Ovary (tissue), 10 donors: ENCODE measurements at places on chromosomes 11 and 22. TPM values are rescaled to one million over a fixed set of nuclear protein-coding genes. Genes with fewer than 3 reads are reported as not detected.

DNA sequence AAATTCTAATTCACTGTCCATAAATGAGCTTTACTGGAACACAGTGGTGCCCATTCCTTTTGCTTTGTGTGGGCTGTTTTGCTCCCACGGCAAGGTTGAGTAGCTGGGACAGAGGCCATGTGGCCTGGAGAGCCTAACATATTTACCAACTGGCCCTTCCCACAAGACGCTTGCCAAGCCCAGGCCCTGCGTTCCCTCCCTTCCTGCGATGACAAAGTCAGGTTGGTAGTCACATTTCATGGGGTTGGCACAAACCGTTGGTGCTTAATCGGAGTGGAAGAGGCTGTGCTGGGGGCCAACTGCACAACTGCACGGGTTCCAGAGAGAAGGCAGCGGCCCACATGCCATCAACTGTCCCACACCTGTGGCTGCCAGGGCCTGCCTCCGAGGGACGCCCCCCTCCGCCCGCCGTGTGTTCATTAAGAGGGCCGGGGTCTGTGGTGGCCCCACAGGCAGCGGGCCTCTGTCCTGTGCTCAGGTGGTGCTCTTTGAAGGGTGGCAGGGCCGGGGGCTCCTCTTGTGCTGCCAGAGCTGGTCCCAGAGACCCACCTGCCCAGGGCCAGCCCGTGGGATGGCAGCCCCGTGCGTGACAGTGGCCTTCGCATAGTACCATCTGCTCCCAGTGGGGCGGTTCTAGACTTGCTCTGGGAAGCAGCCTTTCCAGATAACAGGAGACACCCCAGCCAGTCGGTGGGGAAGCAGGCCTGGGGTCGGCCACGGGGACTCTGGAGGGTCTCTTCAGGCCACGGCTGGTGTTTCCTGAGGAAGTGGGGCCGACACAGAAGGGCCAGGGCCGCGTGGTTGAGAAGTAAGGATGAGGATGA, 81.5 kb upstream of the CLDN5 start:
- no peaks in the 10 kb centered on the region for H3K36me3 ChIP-seq
- H3K4me3 ChIP-seq = no peak overlapping the region
- no peaks in the 10 kb centered on the region for H3K27me3 ChIP-seq
- H3K4me1 ChIP-seq = no peaks in the 10 kb centered on the region
- DNase-seq = no peak
- no peak overlapping the region for H3K27ac ChIP-seq

GRCh38 chr22:48169227-48169626, 1406.8 kb downstream of the TBC1D22A start:
- no peak overlapping the region for H3K4me3 ChIP-seq
- no peak for DNase-seq
- H3K27me3 ChIP-seq = no peaks in the 10 kb centered on the region
- no peaks in the 10 kb centered on the region for H3K4me1 ChIP-seq
- H3K36me3 ChIP-seq = no peaks in the 10 kb centered on the region

LBHD1 gene
- 3.3 TPM for total RNA-seq

- no peak overlapping the region for H3K4me3 ChIP-seq
- no peaks in the 10 kb centered on the region for H3K27me3 ChIP-seq
- no peak for DNase-seq
- H3K4me1 ChIP-seq = peaks cover 8% of the 10 kb centered on the region
Measured at GRCh38 chr22:40212121-40212520, 34.4 kb downstream of the TNRC6B start.

- no peaks in the 10 kb centered on the region for H3K36me3 ChIP-seq
- no peaks in the 10 kb centered on the region for H3K27me3 ChIP-seq
- H3K4me3 ChIP-seq = no peak overlapping the region
- no peak for DNase-seq
- H3K4me1 ChIP-seq = no peaks in the 10 kb centered on the region
- no peak overlapping the region for H3K27ac ChIP-seq
Measured at GRCh38 chr11:60164550-60165075, 18.3 kb downstream of the MS4A6A start.

DNA sequence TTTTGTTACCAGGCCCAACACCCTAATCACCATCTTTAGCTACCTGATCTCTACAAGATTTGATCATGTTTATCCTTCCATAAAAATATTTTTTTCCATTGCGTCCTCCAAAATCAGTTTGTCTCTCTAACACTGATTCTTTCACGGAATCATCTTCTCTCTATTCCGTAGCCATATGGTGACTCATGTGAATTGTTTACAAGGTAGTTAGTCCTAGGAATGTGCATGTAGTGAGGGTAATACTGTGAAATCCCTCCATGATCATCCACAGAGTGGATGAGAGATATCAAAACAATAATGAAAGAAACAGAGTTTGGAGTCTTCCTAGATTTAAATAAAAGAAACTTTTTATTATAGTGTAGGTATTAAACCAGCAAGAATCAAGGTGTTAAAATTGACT, 230.2 kb downstream of the METTL15 start:
- no peaks in the 10 kb centered on the region for H3K36me3 ChIP-seq
- no peak for DNase-seq
- H3K27me3 ChIP-seq = no peaks in the 10 kb centered on the region
- no peak overlapping the region for H3K4me3 ChIP-seq
- no peak overlapping the region for H3K27ac ChIP-seq
- no peaks in the 10 kb centered on the region for H3K4me1 ChIP-seq

DNA sequence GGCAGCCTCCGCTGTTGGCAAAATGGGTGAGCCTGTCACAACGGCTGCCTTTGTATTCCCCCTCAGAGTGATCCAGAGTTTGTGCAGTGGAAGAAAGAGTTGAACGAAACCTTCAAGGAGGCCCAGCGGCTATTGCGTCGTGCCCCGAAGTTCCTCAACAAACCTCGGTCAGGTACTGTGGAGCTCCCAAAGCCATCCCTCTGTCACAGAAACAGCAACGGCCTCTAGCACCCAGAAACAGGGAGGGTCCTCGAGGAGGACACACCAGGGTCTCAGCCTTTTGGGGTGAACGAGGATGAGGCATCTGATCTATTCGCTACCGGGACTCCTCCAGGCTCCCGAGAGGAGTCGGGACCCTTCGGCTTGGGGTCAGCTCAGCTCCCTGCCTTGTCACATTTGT, 19.8 kb upstream of the MYO18B start:
- H3K27ac ChIP-seq = no peak overlapping the region
- H3K27me3 ChIP-seq = no peaks in the 10 kb centered on the region

GRCh38 chr11:34235189-34235588, 122.6 kb downstream of the ABTB2 start:
- H3K4me3 ChIP-seq = no peak overlapping the region
- H3K4me1 ChIP-seq = no peaks in the 10 kb centered on the region
- H3K36me3 ChIP-seq = no peaks in the 10 kb centered on the region

- no peaks in the 10 kb centered on the region for H3K36me3 ChIP-seq
- no peak overlapping the region for H3K4me3 ChIP-seq
- no peak overlapping the region for H3K27ac ChIP-seq
- H3K4me1 ChIP-seq = peaks cover 8% of the 10 kb centered on the region
Measured at GRCh38 chr11:60954421-60954820, 2.4 kb upstream of the SLC15A3 start.

DNA sequence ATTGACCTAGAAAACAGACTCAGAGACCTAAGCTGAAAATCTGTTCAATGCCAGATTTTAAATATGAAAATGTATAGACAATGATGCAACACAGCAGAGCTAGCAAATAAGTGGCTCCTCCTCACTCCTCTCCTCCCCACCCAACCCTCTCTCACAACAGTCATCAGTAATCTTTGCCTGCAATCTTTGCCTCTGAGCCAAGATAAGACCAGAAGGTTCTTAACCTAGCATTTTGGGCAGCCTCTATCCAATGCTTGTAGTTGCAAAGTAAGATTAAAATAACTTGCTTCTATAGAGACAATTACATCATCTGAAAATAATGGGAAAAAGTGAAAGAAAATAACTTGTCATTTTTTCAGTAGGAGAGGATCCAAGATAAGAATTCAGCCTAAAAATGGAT, 117.3 kb downstream of the PARVA start:
- H3K36me3 ChIP-seq = no peaks in the 10 kb centered on the region
- DNase-seq = no peak
- H3K4me1 ChIP-seq = no peaks in the 10 kb centered on the region
- no peaks in the 10 kb centered on the region for H3K27me3 ChIP-seq
- no peak overlapping the region for H3K4me3 ChIP-seq

- H3K4me1 ChIP-seq = no peaks in the 10 kb centered on the region
- H3K27me3 ChIP-seq = no peaks in the 10 kb centered on the region
- no peaks in the 10 kb centered on the region for H3K36me3 ChIP-seq
- no peak within 1 kb of the TSS for H3K27ac ChIP-seq
Measured at GRCh38 chr11:62921201-62921572, at the start of gene CHRM1. TSS of gene CHRM1 (minus strand) at chr11:62921363. CDS start at chr11:62911100, 10,263 bp downstream.

GRCh38 chr22:42799461-42800405, 57.3 kb downstream of the ARFGAP3 start:
- H3K36me3 ChIP-seq = no peaks in the 10 kb centered on the region
- no peak overlapping the region for H3K27ac ChIP-seq
- H3K4me1 ChIP-seq = no peaks in the 10 kb centered on the region
- DNase-seq = no peak

- no peaks in the 10 kb centered on the region for H3K27me3 ChIP-seq
- H3K27ac ChIP-seq = no peak overlapping the region
- no peaks in the 10 kb centered on the region for H3K36me3 ChIP-seq
- DNase-seq = no peak
- H3K4me1 ChIP-seq = no peaks in the 10 kb centered on the region
Measured at GRCh38 chr11:14812757-14813156, 79.3 kb downstream of the CYP2R1 start.

MTA2 gene
- 44.8 TPM for total RNA-seq

SPI1 gene
- total RNA-seq = 5.1 TPM

GRCh38 chr22:49345896-49346295, 481.8 kb downstream of the BRD1 start:
- no peak for DNase-seq
- H3K27me3 ChIP-seq = no peaks in the 10 kb centered on the region
- no peaks in the 10 kb centered on the region for H3K4me1 ChIP-seq
- H3K36me3 ChIP-seq = no peaks in the 10 kb centered on the region

DNA sequence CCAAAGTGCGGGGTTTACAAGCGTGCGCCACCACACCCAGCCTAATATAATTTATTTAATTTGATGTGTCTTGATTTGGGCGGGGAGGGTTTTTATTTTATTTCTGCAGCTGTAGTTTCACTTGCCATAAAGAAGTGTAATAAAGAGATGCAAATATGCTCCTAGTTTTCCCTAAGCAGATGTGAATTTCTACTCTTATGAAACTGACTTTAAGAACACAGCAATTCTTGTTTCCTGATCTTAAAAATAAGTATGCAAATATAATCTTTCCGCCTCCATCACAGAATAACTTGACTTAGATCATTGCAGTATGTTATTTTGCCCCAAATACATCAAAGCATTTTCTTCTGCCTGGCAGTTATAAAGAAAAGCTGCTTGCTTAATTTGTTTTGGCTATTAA, 4.4 kb downstream of the SPCS2 start:
- no peak overlapping the region for H3K27ac ChIP-seq
- H3K4me3 ChIP-seq = no peak overlapping the region
- peaks cover 6% of the 10 kb centered on the region for H3K4me1 ChIP-seq
- no peak for DNase-seq

EXPH5 gene
- 1.1 TPM for total RNA-seq

DNA sequence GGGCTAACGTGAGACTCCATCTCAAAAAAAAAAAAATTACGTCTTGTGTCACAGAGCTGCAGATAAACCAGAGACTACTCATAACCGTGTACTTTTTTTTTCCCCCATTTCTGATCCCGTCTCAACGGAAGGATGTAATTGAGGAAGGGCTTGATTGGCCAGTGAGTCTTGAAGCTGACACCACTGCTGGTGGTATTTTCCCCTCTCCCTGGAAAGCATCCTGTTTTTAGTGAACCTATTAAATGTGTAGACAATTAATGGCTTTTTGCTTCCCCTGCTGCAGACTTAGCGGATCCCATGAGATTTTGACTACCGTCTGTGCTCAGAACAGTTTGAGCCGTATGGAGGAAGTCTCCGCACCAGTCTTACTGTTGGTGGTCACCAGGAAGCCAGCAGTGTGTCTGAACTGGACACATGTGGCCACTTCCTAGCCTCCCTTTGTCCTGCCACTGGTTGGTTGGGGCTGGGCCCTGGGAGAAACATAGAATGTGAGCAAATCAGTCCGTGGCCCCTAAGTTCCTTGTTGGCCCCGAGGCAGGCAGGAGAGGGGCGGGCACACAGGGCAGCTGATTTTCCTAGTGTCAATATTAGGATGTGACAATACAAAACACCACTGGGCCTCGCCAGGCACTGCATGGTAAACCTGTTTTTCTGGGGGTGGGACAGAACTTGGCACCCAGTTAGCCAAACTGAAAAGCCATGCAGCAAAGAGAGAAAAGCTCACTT, 3.1 kb downstream of the BIK start:
- H3K36me3 ChIP-seq = no peaks in the 10 kb centered on the region
- H3K27me3 ChIP-seq = no peaks in the 10 kb centered on the region
- DNase-seq = no peak
- H3K4me1 ChIP-seq = peaks cover 9% of the 10 kb centered on the region
- H3K27ac ChIP-seq = no peak overlapping the region

- no peaks in the 10 kb centered on the region for H3K27me3 ChIP-seq
- H3K27ac ChIP-seq = no peak overlapping the region
- no peaks in the 10 kb centered on the region for H3K36me3 ChIP-seq
- H3K4me3 ChIP-seq = no peak overlapping the region
Measured at GRCh38 chr11:27348340-27348873, 14.6 kb downstream of the CCDC34 start.

GRCh38 chr11:84800755-84801346, 826.3 kb downstream of the DLG2 start:
- no peak for DNase-seq
- H3K27ac ChIP-seq = no peak overlapping the region
- H3K36me3 ChIP-seq = no peaks in the 10 kb centered on the region
- no peaks in the 10 kb centered on the region for H3K27me3 ChIP-seq
- no peaks in the 10 kb centered on the region for H3K4me1 ChIP-seq
- no peak overlapping the region for H3K4me3 ChIP-seq

DNA sequence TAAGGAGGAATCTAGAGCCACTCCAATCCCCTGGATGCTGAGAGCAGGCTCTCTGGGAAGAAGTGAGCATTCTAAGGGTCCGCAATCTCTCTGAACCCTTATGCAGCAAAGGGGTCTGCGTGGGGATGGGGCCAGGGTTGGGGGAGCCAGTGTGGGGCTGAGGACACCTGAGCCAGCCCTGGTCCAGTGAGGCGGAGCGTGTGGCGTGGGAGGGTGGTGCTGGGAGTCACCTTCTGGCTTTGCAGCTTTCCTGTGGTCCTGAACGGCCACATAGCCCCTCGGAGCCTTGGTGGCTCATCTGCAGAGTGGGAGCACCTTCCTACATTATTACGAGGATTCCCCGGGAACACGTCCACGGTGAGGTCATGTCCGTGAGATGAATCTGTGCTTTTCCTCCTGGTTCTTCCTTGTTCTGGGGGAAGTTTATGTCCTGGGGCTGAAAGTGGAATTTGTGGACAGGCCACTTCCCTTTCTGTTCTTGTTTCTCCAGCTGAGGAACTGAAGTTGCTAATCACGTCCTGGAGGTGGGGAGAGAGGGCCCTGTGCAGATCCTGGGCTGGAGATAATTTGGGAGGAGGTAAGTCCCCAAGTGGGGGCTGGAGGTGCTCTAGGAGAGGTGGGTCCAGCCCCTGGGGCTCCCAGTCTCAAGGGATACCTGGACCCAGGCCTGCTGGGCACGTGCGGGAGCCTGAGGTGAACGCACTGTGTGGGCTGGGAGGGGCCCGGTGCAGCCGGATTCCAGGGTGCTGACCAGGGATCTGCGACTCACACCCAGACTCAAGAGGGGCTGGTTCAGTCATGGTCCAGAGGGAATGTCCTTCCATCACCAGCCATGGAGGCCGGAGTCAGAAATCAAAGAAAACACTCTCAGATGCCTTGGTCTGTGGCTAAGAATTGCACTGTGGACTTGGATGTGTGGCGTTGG, 6.1 kb downstream of the MRGPRE start:
- no peak overlapping the region for H3K27ac ChIP-seq
- no peaks in the 10 kb centered on the region for H3K36me3 ChIP-seq
- H3K4me1 ChIP-seq = no peaks in the 10 kb centered on the region
- no peaks in the 10 kb centered on the region for H3K27me3 ChIP-seq

- no peak overlapping the region for H3K4me3 ChIP-seq
- H3K27ac ChIP-seq = no peak overlapping the region
- no peaks in the 10 kb centered on the region for H3K4me1 ChIP-seq
- H3K36me3 ChIP-seq = no peaks in the 10 kb centered on the region
Measured at GRCh38 chr11:119155733-119156492, 7.1 kb downstream of the ABCG4 start.

CALCA gene
- not detected for total RNA-seq
